ENCODE measurements at places on chromosomes 1 and 21.

GRCh38 chr1:96374076-96374762 is 347.4 kb upstream of the PTBP2 start:
- no peak for DNase-seq

- DNase-seq: no peak
Measured at GRCh38 chr1:169146576-169147214, 40.2 kb downstream of the ATP1B1 start.

DNA sequence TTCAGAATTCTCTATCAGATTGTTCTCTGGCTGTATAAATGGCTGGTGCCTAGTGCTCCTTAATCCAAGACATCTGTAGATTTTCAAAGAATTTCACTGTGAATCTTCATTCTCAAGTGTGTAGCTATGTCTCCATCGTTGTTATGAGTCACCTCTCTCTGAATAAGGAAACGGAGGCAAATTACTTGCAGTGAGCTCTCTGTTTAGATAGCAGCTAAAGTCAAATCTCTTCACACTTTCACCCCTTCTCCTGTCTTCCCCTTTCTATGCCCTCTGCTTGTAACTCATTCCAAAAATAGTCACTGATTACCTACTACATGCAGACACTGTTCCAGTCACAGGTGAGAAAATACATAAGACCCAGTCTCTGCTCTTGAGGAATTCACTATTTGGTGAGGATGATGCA is 39.7 kb downstream of the CHML start:
- DNase-seq: no peak

DNA sequence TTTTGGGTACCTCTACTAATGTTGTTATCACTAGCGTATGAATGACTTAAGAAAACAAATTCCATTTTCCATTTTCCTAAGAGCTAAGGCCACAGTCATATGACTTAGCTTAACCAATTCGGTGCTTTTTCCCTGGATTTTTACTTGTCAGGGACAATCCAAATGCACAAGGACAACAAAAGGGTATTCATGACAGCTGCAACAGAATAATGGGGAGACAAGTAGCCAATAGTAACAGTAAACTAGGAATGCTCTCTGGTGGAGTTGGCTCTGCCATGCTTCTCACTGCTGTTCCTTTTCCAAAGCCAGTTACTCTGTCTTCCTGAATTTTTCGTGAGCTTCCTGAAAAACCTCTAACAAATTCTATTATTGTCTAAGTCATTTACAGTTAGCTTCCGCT is 52.9 kb downstream of the LRRIQ3 start:
- no peak for DNase-seq

- no peak for DNase-seq
Measured at GRCh38 chr1:111465754-111466153, 8.0 kb upstream of the C1orf162 start.
